ENCODE measurements at places on chromosomes 1 and 21.

DNA sequence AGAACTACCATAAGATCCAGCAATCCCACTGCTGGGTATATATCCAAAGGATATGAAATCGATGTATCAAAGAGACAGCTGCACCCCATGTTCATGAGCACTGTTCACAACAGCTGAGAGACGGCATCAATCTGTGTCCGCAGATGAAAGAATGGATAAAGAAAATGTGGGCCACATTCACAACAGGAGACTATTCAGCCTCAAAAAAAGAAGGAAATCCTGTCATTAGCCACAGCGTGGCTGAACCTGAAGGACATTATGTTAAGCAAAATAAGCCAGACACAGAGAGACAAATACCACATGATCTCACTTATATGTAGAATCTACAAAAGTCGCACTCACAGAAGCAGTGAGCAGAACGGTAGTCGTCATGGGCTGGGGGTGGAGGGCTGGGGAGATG, 99.2 kb upstream of the IFFO2 start:
- no peak for DNase-seq

DNA sequence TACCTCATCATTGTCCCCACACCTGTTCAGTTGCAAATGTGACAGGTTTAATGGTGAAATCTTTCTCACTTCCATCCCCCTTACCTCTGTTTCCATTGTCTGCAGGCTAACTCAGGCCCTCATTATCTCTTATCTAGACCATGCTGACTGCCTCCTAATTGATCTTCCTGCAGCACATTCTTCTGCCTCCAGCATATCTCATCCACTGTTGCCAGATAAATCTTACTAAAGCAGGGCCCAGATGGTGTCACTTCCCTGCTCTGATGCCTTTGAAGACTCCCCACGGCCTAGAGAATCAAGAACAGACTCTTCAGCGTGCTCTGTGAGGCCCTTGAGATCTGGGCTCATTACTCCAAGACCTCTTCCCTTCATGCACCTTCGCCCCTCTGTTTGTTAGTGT, 230.1 kb downstream of the DUSP10 start:
- DNase-seq: no peak

DNA sequence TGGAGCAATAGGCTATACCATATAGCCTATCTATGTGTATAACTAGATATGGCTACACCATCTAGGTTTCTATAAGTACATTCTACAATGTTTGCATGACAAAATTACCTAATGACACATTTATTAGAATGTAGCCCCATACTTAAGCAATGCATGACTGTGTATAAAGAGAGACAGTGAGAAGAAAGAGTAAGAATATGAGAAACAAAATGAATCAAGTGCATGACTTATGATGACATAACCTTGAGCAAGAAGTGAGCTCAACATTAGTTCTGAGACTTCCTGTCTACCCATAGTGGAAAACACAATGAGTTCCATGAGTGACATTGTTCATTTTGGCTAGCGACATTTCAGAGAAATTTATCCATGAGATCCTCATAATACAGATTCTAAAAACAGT, 10.1 kb downstream of the SLC44A5 start:
- DNase-seq: no peak

- no peak for DNase-seq
Observed at GRCh38 chr1:172991674-172992400, 58.9 kb downstream of the TNFSF18 start.

- no peak for DNase-seq
Observed at GRCh38 chr1:153968408-153968807, 706 bp downstream of the CREB3L4 start.

DNA sequence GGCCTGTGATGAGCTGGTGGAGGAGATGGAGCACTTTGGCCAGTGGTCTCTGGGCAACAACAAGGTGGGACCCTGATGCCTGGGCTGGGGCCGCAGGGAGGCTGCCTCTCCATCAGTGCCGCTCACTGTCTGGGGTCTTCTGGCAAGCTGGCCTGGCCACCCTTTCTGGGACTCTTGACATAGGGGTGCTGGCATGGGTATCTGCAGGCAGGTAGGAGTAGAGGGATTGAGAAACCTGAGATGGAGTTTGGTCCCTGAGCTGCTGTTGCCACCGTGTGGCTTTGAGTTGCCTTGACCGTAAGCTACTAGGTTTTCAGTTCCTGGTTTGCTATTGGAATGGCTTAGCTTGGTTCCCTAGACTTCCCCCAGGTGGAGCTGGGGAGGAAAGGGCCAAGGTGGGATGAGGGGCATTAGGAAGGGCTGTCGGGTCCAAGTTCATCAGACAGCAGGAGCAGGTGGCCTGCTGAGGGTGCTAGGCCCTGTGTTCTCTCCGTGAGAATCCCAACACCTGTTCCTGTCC, 13.2 kb upstream of the MFN2 start:
- DNase-seq: no peak
